COLO829 (cell line): ENCODE measurements at places on chromosomes 2 and 18.

DNA sequence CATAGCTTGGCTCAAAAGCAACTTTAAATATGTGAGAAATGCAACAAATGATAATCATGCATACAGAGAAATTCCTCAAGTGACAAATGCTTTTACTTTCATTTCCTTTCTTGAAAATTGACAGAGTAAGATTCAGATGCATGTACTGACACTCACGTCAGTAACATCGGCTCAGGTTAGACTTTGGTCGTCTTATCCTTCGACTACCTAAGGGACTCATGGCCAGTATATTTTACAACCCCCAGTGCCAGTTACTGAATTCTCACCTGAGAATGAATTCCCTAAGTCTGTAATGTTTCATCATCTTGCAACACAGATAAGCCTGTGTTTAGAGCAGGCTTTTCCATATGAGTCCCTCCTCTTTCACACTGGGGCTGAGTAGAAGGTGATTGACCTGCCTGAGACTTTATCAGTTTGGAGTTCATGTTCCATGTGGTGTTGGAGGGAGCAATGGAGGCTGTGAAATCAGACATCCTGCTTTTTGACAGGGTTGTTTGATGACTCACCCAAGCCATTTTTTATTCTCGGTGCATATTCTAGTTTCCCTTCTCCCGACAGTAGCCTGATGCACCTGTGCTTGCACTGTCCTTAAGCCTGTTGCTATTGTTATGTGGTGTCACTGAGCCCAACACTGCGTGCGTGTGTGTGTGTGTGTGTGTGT lies 30.5 kb upstream of the ATP8B1 start:
- DNase-seq: no peak

- DNase-seq: no peak
These were observed 6.8 kb upstream of the PRSS56 start for GRCh38 chr2:232513353-232513752.

DNA sequence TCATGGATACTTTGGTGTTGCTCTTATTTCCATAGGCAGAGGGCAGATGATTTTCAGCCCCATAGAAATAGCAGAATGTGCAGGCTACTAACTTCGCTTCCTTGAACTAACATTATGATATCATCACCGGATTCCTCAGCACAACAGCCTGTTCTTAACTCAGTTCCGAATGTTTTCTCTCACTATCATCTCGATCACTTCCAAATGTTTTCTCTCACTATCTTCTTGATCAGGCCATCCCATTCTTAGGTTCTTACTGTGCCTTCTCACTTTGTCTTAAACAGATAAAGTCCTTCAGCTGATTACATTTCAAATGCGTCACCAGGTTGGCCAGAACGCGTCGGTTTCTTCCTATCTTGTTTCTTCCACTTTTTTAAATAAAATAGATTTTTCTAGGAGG lies 11.4 kb upstream of the MBD2 start:
- DNase-seq: no peak

- no peak for DNase-seq
These were observed 24.5 kb downstream of the RAB10 start for GRCh38 chr2:26058390-26058789.

- no peak for DNase-seq
These were observed 22.0 kb upstream of the SP9 start for GRCh38 chr2:174312581-174313234.

DNA sequence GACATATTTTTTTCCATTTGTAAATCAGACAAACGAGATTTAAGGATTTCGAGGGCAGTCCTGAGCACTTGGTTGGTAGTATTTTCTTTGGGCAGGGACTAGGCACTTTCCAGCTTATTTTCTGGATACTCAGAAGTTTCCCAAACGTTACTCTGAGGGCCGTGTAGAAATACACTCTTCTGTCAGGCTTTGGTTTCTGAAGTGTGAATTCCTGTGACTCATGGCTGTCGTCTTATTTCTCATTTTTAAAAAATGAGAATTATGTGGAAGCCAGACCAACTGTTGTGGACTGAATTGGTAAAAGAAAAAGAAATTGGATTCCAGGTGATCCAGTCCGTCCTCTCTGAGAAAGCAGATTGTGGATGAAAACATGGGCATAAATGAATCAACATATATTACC lies 658.6 kb upstream of the FANCL start:
- DNase-seq: no peak

GRCh38 chr2:238173692-238174091 lies 14.9 kb downstream of the ERFE start:
- no peak for DNase-seq

- DNase-seq: no peak
These were observed 787 bp upstream of the TBR1 start for GRCh38 chr2:161415034-161415986.

DNA sequence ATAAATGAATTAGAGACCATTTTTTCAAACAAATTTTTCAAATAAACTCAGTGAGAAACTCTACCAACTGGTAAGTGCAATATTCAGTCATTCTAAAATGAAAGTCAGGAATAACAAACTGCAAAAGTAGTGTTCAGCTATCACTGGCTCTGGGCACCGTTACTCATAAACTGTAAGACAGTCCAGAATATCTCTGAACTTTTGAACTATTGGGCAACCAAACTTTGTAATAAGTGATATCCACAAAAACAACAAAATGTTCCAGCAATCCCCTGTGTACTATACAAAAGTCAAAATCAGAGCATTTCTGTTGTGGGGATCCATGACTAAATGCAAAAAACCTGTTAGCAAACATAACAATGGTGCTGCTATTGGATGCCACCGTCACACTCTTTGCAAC lies 56.3 kb downstream of the SLC25A12 start:
- no peak for DNase-seq

DNA sequence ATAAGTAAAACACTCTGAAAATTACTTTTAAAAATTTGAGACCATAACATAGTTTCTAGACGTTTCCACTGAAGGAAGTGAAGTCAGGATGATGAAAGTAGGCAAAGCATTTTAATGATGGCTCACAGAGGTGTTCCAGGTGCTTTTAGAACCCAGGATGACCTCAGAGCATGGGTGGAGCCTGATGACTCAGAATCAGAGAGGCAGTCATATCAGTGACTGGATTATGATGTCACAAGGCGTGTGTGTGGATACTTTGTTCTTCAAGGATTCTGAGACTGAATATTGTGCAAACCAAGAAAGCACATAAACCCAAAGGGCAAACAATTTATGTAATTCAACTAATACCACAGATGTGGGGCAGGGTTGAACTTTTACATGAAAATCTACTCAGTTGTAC lies 208.0 kb upstream of the FBXO11 start:
- peak; percentile 57 for DNase-seq

GRCh38 chr2:186827862-186828492 lies 21.0 kb downstream of the ZSWIM2 start:
- DNase-seq: no peak

- DNase-seq: no peak
These were observed 401.6 kb upstream of the NRP2 start for GRCh38 chr2:205280596-205281236.

- DNase-seq: no peak
These were observed 115.7 kb upstream of the SLC1A4 start for GRCh38 chr2:64873472-64873924.

- peak; percentile 45 for DNase-seq
These were observed at the start of gene ZDBF2 for GRCh38 chr2:206274434-206275311. Gene ZDBF2, plus strand, starts transcription at chr2:206274663. Its CDS starts 7,187 bp downstream, at chr2:206281850.

- DNase-seq: no peak
These were observed 43.8 kb upstream of the DDX18 start for GRCh38 chr2:117770730-117771129.

GRCh38 chr2:199339891-199340605 lies 117.7 kb downstream of the SATB2 start:
- DNase-seq: no peak

DNA sequence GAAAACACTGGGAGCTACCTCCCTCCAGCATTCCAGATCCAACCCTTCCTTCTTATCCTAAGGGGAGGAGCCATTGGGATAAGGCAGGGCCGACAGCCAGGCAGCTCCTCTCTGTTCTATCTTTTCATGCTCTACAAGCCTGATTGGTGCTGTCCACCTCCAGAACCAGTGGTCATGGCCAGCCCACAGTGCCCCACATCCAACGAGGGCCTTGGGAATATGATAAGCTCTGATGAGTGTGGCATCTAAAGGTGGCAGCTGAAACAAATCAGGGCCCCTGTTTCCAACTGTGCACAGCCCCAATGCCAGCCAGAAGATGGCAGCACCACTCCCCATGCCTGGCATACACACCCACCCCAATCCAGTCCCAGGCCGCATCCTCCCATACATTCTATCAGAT lies 329.3 kb downstream of the C1D start:
- DNase-seq: peak; percentile 66

DNA sequence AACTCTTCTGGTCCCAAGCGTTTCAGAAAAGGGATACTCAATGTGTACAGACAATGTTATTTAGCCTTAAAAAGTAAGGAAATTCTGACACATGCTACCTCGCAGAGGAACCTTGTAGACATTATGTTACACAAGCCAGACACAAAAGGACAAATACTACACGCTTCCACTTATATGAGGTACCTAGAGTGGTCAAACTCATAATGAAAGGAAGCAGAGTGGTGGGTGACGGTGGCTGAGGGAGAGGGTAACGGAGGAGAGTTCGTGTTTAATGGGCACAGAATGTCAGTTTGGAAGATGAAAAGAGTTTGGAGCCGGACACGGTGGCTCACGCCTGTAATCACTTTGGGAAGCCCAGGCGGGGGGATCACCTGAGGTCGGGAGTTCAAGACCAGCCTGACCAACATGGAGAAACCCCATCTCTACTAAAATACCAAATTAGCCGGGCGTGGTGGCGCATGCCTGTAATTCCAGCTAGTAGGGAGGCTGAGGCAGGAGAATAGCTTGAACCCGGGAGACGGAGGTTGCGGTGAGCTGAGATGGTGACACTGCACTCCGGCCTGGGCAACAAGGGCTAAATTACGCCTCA lies 1.4 kb downstream of the MCM6 start:
- DNase-seq: no peak

GRCh38 chr2:217795067-217795466 lies 207.7 kb downstream of the TNS1 start:
- DNase-seq: no peak

DNA sequence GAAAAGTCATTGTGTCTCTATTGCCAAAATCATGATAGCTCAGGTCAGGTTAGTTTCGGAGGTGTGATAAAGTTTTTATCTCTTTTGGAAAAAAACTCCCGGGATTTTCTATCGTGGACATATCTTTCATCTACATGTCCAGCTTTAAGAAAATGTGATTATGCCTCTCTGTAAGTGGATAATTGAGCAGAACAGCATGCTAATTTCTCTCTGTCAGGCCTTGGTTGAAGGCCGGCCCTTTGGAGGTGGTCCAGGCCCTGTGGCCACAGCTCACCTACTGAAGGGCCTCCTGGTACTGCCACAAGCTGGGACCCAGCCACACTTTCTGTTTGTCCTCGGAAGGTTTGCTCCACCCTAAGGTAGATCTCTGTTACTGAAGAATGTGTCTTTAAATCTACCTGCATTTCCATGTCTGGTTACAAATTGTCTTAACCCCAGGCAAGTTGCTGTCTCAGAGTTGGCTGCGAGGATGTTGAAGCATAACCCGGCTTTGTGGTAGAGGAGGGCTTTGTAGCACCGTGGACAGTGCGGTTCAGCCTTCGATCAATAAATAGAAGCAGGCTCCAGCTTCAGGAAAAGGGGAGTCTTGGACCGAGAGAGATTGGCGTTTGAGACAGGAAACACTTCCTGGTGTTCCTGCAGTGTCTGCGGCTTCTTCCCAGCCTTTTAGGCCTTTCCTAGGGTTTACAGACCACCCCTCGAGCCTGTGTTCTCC lies 25.5 kb downstream of the TCF7L1 start:
- DNase-seq: no peak

DNA sequence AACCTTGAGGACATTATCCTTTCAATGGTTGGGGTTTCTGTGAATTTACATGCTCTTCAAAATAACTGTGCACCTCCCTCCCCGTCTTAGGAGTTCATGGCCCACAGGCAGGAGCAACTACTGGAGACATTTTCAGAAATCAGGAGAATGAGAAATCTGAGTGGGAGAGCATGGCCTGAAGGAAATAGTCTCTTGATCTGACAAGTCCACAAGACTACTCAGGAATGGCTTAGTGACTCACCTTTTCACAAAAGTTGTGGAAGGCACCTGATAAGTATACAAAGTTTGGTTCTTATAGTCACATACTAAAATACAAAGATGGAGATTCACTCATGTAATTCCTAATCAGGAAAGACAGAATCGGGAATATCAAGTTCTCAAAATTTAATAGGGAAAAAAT lies 83.6 kb upstream of the NCKAP5 start:
- no peak for DNase-seq

DNA sequence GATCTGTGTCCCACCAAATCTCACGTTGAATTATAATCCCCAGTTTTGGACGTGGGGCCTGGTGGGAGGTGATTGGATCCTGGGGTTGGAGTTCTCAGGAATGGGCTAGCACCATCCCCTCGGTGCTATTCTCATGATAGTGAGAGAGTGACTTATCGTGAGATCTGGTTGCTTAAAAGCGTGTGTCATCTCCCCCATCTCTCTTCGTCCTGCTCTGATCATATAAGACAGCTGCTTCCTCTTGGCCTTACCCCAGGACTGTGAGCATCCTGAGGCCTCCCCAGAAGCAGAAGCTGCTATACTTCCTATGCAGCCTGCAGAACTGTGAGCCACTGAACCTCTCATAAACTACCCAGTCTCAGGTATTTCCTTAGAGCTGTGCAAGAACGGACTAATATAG lies 163.7 kb upstream of the NDUFV2 start:
- DNase-seq: no peak

- no peak for DNase-seq
These were observed 45.5 kb downstream of the FMNL2 start for GRCh38 chr2:152380261-152381055.

- DNase-seq: no peak
These were observed 71.5 kb downstream of the SNTG2 start for GRCh38 chr2:1022178-1022577.
